Activated T-helper 9 cell treated with anti-CD3 and anti-CD28 coated beads, Interleukin-2, amount 50 U/mL, for 16 hours (primary cell): ENCODE measurements at places on chromosomes 6 and 20.

GRCh38 chr6:90350689-90351554 is 54.3 kb upstream of the BACH2 start:
- no peak for DNase-seq

- no peak for DNase-seq
Measured at GRCh38 chr6:68054756-68055155, 580.3 kb upstream of the ADGRB3 start.

GRCh38 chr6:100234625-100235024 is 230.1 kb downstream of the SIM1 start:
- no peak for DNase-seq

DNA sequence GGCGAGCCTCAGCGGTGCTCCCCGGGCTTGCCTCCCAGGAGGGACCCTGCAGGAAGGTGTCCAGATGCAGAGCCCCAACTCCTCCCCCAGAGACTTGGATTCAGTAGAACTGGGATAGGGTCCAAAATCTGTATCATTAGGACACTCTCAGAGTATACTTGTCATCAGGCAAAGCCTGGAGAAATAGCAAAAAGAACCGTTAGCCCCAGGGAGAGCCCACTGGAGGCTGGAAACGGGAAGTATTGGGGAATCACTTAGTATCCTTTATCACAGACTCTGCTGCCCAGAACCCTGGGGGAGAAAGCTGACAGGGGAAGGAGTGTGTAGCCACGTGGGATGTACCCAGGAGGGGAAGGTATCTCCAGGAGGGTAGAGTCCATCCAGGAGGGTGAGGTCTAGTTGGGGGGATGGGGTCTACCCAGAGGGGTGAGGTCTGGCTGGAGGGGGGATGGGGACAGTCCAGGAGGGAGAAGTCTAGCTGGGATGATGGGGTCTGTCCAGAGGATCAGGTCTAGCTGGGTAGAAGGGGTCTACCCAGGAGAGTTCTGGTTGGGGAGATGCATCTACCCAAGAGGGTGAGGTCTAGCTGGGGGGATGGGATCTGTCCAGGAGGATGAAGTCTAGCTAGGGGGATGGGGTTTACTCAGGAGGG is 107.2 kb downstream of the LY86 start:
- DNase-seq: no peak

GRCh38 chr6:48183178-48183577 is 72.2 kb upstream of the PTCHD4 start:
- no peak for DNase-seq

- DNase-seq: no peak
Measured at GRCh38 chr20:59019217-59019616, at the start of gene TUBB1. Gene TUBB1, plus strand, starts transcription at chr20:59019429. Its CDS starts 94 bp downstream, at chr20:59019523.

- DNase-seq: no peak
Measured at GRCh38 chr20:5074232-5074674, 45.5 kb downstream of the PCNA start.

DNA sequence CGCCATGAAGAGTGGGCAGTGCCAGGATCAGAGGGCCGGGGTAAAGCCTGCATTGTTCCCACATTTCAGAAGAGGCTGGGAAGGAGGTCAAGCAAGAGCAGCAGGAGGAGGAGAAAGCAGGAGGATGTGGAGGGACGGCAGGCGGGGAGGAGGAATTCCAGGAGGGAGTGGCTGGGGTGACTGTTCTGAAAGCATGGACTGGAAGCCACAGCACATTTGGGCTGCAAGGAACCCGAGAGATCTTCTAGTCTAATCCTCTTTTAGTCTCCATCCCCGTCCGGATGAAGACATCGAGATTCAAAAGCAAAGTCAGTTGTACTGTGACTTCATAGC is 76.9 kb downstream of the FAM50B start:
- no peak for DNase-seq

DNA sequence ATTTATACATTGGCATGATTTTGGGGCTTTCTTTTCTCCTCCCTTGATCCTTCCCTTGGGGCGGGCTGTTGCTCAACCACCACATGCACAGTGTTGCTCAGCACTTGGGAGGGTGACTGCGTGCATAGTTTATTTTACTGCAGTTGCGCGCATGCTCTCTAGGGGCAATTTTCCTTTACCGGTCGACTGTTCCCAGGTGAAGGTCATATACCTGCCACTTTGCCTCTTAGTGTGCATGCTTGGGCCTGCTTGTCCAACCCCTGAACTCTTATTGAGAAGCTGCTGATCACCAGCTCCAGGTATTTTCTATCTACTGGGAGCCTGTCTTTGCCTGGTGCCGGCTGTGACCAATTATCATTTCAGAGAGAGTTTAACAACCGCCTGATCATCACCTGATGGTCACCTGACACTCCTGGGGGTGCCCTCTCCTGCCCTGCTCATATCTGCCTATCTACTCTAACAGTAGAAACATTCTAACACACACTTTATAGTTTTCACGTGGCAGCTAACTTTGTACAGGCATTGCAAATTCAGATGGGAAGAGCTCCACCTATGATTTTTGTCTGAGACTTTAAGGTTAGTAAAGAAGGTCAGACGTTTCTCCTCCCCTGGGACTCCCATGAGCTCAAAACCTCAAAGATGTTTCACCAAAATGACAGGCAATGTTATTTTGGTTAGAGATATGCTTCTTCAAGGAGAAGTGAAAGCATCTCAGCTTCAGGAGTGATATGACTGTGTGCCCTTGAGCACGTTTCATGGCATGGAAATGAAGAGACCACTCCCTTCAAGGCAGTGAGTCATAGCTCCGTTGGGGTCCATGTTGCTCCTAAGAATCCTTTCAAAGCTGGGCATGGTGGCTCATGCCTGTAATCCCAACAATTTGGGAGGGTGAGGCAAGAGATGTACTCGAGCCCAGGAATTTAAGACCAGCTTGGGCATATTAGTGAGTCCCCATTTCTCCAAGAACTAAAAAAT is 227.5 kb upstream of the MYLIP start:
- no peak for DNase-seq

DNA sequence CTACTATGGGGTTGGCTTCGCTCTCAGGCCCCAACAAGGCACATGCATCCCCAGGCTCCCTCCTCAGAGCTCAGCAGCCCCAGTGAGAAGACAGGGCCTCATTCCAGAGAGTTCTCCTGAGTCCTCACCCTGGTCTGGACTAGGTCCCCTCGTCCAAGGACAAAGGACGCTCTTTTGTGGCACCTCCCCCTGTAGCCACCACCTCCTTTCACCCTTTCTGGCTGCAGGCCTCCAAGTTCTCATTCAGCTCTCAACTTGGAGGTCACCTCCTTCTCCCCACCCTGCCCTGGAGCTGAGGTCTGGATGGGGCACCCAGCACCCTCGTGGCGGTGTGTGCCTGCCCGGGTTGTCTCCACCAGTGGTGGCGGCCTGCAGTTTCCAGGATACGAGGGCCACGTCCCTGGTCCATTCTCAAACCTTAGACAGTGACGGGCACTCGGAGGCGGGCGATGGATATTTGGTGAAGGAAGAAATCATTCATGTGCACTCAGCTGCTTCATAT is 2.5 kb downstream of the UNC93A start:
- DNase-seq: no peak

DNA sequence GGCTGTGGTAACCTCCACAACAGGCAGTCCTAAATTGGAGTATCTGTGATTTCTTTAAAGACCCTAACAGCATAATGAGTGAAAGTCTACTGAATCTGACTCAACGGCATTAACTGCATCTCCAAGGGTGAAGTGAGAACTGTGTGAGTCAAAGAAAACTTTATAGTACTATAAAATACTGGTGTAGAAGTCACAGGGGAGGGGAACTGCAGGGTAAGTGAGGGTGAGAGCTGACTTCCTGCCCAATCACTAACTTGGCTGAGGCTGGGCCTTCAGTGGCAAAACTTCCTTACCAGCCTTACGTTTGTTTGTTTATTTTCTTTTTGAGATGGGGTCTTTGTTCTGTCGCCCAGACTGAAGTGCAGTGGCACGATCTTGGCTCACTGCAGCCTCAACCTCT is 109.8 kb downstream of the PTPRK start:
- DNase-seq: no peak

- DNase-seq: no peak
Measured at GRCh38 chr6:81999826-82000225, 247.3 kb upstream of the TENT5A start.

- no peak for DNase-seq
Measured at GRCh38 chr6:52741872-52742271, 21.4 kb downstream of the GSTA2 start.

GRCh38 chr20:15176929-15177328 is 839.5 kb upstream of the FLRT3 start:
- DNase-seq: no peak

- no peak for DNase-seq
Measured at GRCh38 chr20:24868959-24869358, 80.1 kb upstream of the CST7 start.

- DNase-seq: no peak
Measured at GRCh38 chr20:23156842-23157423, 70.8 kb upstream of the CD93 start.
